ENCODE measurements at places on chromosomes 3 and 15. TPM values are rescaled to one million over a fixed set of nuclear protein-coding genes. Genes with fewer than 3 reads are reported as not detected.

Gene RASGRP1
- total RNA-seq: 65.9 TPM

GRCh38 chr15:78709263-78709882 is 68.4 kb upstream of the CHRNB4 start:
- peak; percentile 54 for DNase-seq

DNA sequence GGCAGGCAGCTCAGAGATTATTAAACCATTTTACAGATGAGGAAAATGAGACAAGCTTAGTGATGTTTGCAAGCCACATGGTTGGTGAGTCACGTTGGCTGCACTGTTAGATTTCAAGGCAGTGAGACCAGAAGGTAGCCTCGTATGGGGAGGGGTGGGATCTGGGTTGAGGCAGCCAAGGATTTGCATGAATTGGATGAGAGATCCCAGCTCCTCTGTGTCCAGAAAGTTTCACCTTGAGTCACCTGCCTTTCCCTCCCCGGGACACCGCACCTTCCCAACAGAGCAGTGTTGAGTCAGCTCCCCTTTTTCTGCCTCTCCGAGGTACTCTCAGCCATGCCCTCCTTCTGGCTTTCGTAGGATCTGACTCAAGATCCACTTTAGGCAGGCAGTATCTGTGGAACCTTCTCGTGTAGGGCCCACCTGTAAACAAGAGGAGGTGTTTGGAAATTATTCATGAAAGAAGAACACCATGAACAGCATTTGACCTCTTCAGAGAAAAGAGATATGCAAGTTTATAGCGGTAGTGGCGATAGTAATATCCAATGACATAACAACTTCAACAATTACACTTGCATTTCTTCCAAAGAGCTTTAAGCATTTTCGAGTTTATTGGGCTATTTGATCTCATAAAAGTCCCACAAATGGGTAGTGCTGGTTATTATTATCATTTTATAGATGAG is 46.8 kb upstream of the VPS8 start:
- no peak for DNase-seq

Gene EFCC1
- 0.70 TPM for total RNA-seq

Gene SPINK8
- not detected for total RNA-seq

Gene FOXB1
- not detected for total RNA-seq

Gene SERINC4
- total RNA-seq: 0.25 TPM

Gene CA12
- total RNA-seq: not detected

Gene IL17RE
- total RNA-seq: 2.5 TPM

Gene POTEB3
- not detected for total RNA-seq

DNA sequence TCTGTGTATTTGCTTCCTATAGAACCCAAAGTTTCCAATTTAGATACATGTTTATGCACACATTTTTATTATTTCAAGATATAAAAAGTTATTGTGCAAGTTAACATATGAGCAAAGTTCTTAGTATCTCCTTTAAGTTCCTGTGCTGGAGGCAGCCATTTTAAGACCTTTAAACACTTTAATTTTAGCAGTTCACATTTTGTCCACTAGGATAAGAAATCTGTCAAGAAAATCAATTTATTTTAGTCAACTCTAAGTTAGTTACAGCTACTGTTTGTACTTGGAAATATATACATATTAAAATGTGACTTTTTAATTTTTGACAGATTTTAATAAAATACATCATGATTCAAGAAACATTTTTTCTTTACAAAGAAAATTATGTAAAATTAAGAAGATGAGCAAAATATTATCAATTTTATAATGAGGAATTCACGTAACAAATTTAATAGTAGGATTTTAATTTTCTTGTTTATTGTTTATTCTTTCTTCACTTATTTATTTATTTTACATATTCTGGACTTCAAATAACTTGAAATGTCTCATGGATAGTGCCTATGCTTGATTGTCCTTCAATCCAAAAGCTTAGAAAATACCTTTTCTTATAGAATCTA is 402.6 kb upstream of the GBE1 start:
- no peak for DNase-seq

DNA sequence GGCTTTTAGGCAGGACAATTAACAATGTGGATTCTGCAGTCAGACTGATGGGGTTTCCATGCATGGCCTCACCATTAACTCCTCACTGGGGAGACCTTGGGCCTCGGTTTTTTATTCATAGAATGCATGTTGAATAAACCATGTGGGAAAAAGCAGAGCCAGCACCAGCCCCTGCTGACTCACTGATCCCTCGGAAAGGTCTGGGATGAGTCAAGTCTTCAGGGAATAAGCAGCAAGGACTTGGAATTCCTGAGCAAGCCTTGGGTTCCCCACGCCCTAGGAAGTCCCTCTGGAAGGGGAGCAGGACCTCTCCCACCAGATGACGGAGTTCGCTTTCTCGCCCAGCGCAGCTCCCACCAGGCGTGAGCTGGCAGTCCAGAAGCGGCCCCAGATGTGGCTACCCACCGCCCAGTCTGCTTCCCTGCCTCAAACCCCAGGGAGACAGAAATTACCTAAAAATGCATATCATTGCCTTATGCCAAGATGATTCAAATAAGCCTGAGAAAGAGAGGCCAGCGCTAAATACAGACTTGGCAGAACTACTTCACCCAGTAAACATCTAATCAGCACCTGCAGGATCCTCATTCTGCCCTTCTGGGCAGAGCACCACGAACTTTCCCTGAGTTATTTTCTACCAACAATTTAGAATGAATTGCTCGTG is 45.4 kb downstream of the BTD start:
- peak; percentile 16 for DNase-seq

GRCh38 chr3:149844091-149844490 is 31.1 kb downstream of the RNF13 start:
- DNase-seq: no peak

DNA sequence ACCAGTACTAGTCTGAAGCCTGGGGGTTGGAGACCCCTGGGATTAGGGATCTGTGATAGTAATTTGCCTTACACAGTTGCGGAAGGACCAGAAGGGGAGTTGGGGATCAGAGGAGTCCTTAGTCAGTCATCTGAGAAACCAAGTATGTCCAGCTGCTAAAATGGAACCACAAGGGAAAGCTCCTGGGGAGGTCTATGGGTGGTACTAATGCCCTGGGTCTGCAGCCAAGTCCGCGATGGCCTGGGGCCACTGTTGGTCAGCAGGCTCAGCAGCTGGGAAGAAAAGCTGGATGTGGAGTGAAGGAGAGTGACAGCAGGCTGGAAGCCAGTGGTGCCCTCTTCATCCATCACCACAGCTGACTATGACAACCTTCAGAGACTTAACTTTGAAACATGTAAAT is 2.2 kb upstream of the ANKDD1A start:
- DNase-seq: no peak

Gene ZDHHC23
- total RNA-seq: 2.5 TPM

Gene COL6A6
- not detected for total RNA-seq

DNA sequence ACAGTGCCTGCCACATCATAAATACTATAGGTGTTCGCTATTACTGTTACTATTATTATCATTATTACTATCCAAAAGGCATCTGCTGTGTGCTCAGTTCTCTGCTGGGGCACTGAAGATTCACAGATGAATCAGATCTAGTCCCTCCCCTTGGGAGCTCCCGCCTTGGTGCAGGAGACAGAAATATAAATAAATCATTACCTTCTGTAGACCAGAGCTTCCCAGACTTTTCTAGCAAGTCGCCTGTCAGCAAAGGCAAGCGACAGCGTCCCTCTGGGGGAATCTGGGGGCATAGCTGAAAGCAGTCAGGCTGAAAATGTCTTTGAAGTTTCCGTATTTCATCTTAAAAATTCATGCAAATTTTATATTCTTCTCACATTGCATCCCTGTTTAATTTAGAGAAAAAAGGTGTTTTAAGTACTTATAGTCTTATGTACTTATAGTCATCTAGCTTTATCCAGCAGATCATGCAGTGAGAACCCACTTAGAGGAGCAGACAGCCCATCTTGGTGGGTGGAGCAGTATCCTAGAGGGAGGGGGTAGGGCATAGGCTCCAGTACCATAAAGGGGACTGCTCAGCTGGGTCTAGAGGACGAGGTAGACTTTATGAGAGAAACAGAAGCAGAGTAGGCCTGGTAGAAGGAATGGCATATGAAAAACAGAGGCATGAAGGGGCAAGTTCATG is 10.4 kb upstream of the BRPF1 start:
- DNase-seq: no peak

Gene UTS2B
- total RNA-seq: 0.47 TPM

DNA sequence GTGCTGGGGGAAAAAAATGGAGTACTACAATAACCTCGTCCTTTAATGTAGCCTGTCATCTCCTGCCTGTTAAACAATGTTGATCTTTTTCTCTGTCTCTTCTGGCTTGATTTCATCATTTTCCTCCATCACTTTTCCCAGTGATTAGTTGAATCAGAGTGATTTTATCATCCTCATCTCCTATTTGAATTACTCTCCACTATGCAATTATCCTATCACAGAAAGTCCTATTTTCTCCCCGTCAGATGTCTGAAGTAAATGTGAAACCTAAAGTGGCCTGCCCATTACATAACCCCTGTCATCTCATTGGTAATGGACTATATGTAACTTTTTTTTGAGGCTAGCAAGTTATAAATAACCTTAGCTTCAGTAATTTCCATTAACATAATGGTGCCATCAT is 201.8 kb downstream of the CACNA2D3 start:
- DNase-seq: no peak

DNA sequence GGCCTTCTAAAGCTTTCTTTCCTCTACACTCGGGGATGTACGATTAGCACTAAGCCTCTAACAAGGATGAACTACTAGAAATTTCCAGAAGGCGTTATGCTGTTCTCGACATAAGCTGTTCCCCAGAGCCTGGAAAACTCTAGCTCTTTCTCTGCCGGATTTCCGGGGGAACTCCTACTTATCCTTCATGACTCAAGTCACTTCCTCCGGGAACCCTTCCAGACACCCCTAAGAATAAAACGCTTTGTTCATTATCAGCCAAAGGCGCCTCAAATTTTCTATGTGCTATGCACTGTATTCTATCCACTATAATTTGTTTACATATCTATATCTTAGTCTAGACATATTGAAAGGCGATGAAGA is 455 bp upstream of the SNAP23 start:
- DNase-seq: no peak

Gene SEMA3B
- total RNA-seq: 0.99 TPM

- DNase-seq: no peak
Observed at GRCh38 chr15:70032509-70032908, 65.2 kb downstream of the TLE3 start.

GRCh38 chr3:260898-261297 is 64.3 kb downstream of the CHL1 start:
- DNase-seq: no peak

Gene SLC2A2
- not detected for total RNA-seq

DNA sequence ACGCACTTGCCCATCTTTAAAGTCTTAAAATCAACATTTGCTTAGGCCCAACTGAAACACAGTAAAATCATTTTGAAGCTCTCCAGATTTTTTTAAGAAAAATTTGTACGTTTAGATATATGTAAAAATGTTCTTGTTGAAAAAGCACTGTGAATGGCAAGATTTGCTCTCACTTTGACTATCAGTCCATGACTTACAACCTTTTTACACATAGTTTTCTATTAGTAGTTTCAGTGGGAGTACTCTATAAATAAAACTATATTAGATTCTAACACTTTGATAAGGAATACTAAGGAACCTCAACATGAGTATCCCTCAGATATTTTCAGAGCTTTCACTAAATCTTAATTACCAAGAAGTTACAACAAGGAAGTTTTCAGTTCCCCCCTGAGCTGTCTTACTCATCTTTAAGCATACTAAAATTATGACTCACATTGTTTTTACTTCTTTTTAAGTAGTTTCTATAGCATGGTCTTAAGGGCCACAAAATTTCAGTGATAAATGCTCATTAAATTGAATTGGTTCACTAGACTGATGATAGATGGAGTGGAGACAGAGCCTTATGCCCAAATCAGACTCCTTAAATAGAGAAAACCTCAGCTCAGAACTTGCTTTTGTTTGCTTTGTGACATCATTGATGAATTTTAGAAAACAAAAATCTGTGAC is 31.6 kb upstream of the RAP2B start:
- DNase-seq: no peak

DNA sequence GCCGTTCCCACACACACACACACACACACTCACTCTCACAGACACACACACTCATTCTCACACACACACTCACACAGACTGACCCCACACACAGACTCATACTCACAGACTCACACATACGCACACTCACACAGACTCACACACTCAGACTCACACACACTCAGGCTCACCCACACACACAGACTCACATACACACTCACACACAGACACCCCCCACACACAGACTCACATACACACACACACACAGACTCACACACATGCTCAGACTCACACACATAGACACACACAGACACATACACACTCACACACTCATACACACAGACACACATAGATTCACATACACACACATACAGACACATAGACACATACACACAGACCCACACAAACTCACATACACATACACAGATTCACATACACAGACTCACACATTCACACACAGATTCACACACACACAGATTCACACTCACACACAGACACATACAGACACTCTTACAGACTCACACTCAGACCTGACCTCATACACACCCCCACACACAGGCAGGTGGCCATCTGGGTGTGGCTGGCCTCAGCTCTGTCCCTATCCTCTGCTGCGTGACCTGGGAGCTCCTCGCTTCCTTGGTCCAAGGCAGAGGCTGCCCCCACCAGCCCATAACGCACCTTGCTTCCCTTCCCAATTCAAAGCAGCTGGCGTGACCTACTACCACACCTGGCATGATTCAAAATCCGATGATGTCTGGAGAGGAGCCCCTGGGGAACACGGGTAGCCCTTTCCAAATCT is 1.9 kb downstream of the C3orf22 start:
- no peak for DNase-seq

- DNase-seq: no peak
Observed at GRCh38 chr15:30992249-30992864, 929 bp upstream of the MTMR10 start.

Gene CPLX3
- 0.93 TPM for total RNA-seq

DNA sequence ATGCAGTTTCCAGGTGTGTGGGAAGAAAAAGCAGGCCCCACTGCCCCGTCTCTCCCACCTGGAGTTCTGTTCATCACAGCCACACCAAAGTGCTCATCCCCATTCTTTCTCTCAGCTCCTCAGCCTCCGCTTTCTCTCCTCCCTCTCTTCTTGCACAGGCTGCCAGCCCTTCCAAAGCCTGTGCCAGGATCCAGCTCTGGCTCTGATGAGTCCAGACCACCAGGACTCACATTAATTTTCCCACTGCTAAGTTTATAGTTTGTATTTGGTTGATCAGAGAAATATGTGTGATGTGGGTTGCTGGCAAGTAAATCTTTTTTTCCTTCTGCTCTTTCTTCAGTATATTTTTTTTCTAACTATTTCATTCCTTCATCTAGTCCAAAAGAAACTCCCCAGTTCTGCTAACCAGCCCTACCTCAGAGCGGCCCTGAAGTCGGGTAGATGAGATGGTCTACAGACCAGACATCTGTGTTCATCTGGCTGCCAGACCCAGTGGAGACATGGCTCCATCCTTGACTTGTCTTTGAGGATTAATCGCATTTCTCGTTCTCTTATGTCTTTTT is 49.8 kb downstream of the BOC start:
- DNase-seq: no peak
